Stimulated activated CD4-positive, alpha-beta T cell treated with anti-CD3 and anti-CD28 coated beads, TNF-alpha, amount 100 ng/mL, for 24 hours (primary cell): ENCODE measurements at places on chromosomes 5 and 9.

DNA sequence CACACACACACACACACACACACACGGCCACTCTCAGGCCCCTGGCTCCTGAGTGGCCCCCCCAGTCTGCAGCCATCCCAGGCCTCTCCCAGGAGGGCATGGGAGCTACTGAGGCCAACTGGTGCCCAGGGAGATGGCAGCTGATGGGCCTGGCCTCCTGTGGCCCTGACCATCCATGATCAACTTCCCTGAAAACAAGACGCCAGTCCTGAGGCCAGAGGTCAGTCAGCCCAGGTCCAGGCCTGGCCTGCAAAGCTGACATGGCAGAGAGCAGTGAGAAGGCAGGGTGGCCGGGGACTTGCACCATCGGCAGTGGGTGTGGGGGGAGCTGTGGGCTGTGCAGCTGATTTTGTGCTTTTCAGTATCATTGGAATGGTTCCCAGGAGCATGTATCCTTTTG is 47.0 kb downstream of the SARDH start:
- no peak for DNase-seq

GRCh38 chr5:72480841-72481240 is 26.4 kb downstream of the ZNF366 start:
- DNase-seq: no peak

- DNase-seq: no peak
Observed at GRCh38 chr5:149838881-149839739, 105.5 kb downstream of the PDE6A start.

DNA sequence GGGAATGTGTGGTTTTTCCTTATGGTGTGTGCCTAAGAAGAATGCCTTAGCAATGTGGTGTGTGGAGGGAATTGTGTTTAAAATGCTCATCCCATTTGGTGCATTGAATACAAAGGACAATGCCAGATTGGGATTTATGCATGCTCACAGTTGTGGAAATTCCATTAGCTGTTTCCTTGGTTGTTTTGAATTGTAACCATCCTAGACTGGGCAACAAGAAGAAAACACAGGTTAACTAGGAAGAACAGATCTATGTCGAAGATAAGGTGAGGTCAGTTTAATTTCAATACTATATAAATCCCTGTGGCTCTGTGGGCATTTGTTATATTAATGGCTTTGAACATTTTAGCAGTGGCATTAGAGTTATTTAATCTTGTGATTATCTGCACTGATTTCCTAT is 266.8 kb downstream of the MAT2B start:
- DNase-seq: no peak

DNA sequence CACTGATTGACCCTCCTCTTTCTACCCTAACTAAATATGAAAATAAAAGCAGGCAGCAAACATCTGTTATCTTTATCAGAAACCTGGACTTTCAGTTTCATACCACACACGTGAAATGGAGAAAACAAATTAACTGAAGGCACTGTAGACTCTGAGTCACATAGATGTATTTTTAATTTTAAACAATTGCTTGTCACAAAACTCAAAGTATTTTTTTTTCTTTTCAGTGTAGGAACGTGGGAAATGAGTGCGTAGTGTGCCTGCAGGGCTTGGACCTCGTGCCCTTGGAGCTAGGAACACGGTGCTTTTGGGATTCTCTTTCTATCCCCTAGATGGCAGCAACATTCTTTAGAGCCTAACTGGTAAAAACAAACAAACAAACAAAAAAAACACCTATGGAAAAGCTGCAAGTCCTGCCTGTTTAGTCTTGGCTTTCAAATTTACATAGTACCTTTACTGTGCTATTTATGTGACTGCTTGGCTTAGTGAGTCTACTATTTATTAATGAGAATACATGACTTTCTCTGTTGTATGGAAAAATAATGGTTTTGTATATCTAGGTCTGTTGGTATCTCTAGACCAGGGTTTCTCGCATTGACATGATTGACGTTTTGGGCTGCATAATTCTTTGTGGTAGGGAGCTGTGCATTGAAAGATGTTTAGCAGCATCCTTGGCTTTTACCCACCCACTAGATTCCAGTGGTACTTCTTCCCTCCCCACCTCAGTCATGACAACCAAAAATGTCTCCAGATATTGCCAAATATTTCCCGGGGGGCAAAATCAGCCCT is 16.8 kb upstream of the ACTBL2 start:
- peak; percentile 2 for DNase-seq

GRCh38 chr5:157574456-157575380 is 857 bp downstream of the ADAM19 start:
- peak; percentile 35 for DNase-seq

DNA sequence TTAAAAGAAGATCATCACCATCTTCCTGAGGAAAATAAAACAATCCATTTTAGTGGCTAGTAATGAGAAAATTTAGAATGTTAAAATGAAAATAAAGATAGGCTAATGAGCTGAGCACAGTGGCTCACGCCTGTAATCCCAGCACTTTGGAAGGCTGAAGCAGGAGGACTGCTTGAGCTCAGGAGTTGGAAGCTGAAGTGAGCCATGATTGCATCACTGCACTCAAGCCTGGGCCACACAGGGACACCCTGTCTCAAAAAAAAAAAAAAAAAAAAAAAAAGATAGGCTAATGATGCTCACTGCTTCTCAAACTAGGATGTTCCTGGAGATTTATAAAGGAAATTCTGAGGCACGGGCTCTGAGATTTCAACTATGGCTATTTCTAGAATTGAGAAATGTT is 50.3 kb downstream of the CPLANE1 start:
- DNase-seq: no peak

GRCh38 chr5:171688696-171689495 is 96.7 kb upstream of the SMIM23 start:
- DNase-seq: no peak

DNA sequence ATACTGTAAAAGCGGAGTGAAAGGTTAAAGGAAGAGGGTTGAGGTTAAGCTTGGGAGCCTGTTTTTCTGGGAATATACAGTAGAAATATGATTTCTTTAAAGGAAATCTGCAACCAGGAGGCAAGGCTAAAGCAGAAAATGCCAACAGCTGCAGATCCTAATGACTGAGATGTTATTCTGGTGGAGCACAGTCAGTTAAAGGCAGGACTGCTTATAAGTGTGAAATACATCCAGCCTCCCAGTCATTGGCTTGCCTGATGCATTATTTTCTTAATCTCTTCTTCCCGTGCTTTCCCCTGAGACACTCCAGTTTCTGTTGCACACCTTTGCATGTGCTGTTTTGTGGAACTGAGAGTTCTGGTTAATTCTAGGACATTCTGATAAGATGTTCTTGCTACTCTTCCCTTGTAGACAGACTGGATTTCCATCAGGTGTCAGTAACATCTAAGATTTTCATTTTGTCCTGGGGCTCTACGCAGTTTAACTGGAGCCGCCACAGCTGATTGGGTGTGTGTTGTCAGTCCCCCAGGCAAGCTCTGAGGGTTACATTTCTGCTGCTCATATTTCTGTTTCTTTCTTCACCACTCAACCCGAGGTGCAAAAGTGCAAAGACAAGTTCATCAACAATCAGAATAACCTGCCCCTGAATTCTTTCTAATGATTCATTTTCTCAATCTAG is 44.4 kb downstream of the CAST start:
- no peak for DNase-seq

- no peak for DNase-seq
Observed at GRCh38 chr5:168216989-168217388, 74.5 kb upstream of the WWC1 start.

- no peak for DNase-seq
Observed at GRCh38 chr9:93908591-93909241, 46.4 kb downstream of the BARX1 start.

GRCh38 chr5:149358294-149358651 is 427 bp downstream of the PCYOX1L start:
- no peak for DNase-seq

DNA sequence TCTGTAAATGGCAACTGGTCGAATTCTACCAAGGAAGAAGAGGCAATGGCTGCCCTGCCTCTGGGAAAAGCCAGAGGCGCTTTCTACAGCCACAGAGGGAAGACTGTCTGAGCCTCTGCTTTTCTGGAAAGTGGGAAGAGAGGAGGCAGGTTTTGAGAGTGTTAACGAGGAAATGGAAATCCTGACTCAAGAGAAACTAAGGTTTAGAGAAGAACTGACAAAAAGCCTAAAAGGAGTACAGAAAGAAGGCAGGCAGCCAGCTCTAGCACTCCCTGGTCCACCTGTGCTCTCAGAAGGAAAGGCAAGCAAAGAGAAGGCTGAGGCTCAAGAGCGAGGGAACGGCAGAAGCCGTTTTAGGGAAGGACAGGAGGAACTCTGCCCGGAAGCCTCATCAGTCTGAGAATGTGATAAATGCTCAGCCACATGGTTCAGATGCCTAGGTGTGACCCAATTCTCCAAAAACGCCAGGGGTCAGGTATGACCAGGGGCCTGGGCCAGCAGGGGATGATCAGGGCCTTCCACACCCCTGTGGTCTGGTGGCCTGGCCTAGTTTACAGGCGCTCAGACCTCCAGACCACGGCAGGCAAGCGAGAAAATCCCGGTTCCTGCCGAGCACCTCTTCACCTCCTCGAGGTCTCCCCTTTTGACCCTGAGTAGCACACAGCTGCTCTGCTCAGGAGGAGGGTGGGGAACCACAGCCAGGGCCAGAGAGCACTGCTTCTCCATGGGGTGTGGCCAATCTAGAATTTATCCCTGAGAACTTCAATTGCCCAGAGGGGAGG is 79.9 kb upstream of the FBXW11 start:
- no peak for DNase-seq

DNA sequence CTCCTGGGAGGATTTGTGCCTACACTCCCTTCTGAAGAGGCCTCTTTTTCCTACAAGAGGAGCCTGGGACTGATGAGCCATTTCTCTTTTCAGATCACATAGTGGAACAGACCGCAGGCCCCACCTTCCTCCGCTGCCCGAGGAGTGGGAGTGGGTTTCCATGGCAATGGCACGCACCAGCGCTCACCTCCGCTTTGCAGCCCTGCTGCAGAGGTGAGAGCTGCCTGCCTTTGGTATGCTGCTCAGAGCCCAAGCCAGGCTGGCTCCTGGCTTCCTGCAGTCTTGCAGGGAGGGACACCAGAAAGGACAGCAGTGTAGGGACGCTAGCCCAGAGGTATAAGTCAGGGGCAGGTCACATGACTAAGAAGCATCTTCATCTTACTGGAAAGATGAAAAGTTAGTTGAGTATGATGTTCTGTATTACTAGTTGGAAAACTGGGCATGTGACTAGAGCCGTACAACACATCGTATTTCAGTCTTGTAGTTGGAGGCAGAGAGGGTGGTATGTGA is 12.4 kb downstream of the PTTG1 start:
- peak; percentile 38 for DNase-seq

GRCh38 chr5:91514400-91514799 is 131.3 kb upstream of the ARRDC3 start:
- no peak for DNase-seq

DNA sequence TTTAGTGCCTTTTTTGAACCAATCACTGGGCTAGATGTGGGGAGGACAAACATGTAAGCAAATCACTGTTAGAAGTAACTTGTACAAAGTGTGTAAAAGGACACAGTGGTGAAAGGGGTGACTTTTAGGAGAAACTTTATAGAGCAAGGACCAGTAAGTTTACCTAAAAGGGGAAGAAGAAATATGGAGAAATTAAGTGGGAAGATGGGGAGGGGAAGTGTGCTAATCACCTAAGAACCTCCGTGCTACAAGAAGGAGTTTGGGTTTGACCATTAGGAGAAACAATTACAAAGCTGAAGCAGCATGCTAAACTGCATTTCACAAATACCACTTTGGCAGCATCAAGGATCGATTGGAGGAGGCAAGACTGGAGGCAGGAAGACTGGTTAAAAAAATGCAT is 17.3 kb downstream of the ITGA1 start:
- no peak for DNase-seq

DNA sequence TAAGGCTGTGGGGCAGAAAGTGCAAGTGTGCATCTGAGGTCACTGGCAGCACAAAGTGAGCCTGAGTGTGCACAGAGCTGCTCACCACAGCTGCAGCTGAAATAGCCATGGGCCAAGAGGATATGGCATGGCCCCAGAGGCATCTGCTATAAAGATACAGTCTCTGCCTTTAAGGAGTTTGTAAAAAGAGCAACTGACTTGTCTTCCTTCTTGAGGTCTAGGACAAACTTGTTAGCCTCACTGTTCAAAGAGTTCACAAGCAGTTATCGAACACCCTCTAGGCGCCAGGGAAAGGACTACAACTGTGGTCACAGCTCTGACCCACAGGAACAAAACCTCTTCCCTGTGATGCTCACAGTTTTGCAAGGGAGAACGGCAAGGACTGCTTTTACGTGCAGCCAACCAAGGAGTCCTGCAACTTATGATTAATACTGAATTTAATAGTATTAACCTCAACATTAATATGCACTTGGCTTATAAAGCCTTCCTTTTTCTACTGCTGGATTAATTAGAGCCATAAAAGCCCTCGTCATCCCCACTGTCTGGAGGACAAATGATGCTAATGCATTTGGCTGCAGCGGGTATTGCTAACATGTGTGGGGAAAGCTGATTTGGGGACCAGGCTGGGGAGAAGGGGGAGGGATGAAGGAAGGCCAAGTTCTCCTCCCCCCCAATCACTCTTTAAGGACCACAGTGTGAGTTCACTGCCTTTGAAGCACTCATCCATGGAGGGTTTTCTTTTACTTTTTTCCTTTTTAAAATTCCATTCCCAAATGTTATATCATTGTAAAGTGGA is 189.8 kb upstream of the TRIM32 start:
- DNase-seq: no peak

GRCh38 chr9:135592625-135593024 is 31.1 kb downstream of the PAEP start:
- no peak for DNase-seq

GRCh38 chr9:134809292-134809691 is 71.3 kb upstream of the FCN2 start:
- no peak for DNase-seq

DNA sequence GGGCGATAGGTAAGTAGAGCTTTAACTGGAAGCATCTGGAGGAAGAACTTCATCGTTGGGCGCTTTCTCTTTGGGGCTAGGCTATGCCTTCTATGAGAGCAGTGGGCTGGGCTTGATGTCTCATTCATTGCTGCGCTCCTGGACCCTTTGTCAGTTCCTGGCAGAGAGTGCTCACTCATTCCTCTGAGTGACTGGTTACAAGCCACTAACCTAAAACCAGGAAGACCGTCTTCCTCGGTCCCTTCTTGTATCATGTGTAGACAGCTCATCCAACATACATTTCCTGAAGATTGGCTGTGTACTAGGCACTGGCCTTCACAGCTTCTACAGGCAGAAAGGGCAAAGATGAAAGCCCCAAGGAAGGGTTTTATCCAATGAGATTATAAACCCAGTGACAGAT is 6.4 kb downstream of the SWI5 start:
- DNase-seq: no peak

GRCh38 chr9:102428305-102428704 is 566.8 kb upstream of the CYLC2 start:
- no peak for DNase-seq
